Subcutaneous adipose tissue (tissue), 4 donors: ENCODE measurements at places on chromosomes 11 and 22. TPM values are rescaled to one million over a fixed set of nuclear protein-coding genes. Genes with fewer than 3 reads are reported as not detected.

ZNRF3 gene
- 1.7 TPM for total RNA-seq

MEN1 gene
- 8.6 TPM for total RNA-seq

LDHAL6A gene
- total RNA-seq: not detected

CNIH2 gene
- not detected for total RNA-seq

TRIM48 gene
- not detected for total RNA-seq

ARRB1 gene
- 51.5 TPM for total RNA-seq

SMIM35 gene
- total RNA-seq: not detected

PDGFD gene
- total RNA-seq: 38.4 TPM

SCGB2A2 gene
- not detected for total RNA-seq

NXPE4 gene
- not detected for total RNA-seq

CNTF gene
- total RNA-seq: 0.88 TPM

HEPACAM gene
- 62.0 TPM for total RNA-seq

GP1BB gene
- 2.8 TPM for total RNA-seq

SAA2 gene
- 49.3 TPM for total RNA-seq

SERHL2 gene
- total RNA-seq: 2.0 TPM

EIF3D gene
- total RNA-seq: 254 TPM

ANKK1 gene
- not detected for total RNA-seq

PATE4 gene
- total RNA-seq: not detected

ADAMTS15 gene
- 29.6 TPM for total RNA-seq

SART1 gene
- 33.7 TPM for total RNA-seq

SSH3 gene
- total RNA-seq: 43.2 TPM

LMNTD2 gene
- 0.65 TPM for total RNA-seq

DERL3 gene
- not detected for total RNA-seq

TRPM5 gene
- not detected for total RNA-seq

MUC6 gene
- not detected for total RNA-seq

PGM2L1 gene
- 4.6 TPM for total RNA-seq

PHRF1 gene
- total RNA-seq: 10.3 TPM

PHF21A gene
- total RNA-seq: 44.0 TPM

GUCY1A2 gene
- total RNA-seq: 17.0 TPM

TP53I11 gene
- 29.6 TPM for total RNA-seq

PTPRCAP gene
- 6.7 TPM for total RNA-seq

APOBEC3B gene
- not detected for total RNA-seq

TIMM10B gene
- 37.4 TPM for total RNA-seq

DBX1 gene
- total RNA-seq: not detected

OR5AK2 gene
- total RNA-seq: not detected

OR5B21 gene
- total RNA-seq: not detected

OR52I2 gene
- not detected for total RNA-seq

NFAM1 gene
- total RNA-seq: 6.6 TPM

HTATIP2 gene
- total RNA-seq: 39.0 TPM

KRTAP5-7 gene
- total RNA-seq: 0.57 TPM

ATG13 gene
- total RNA-seq: 67.3 TPM

TIMP3 gene
- 1,550 TPM for total RNA-seq

VWCE gene
- total RNA-seq: 3.2 TPM

LUZP2 gene
- total RNA-seq: not detected

RBMXL2 gene
- total RNA-seq: not detected

SHANK2 gene
- total RNA-seq: 0.66 TPM

DLG2 gene
- 5.3 TPM for total RNA-seq

NLRX1 gene
- 15.4 TPM for total RNA-seq

USP35 gene
- total RNA-seq: 11.9 TPM

POLDIP3 gene
- total RNA-seq: 25.4 TPM

MUC5AC gene
- not detected for total RNA-seq
